ENCODE measurements at places on chromosomes 6 and 20. TPM values are rescaled to one million over a fixed set of nuclear protein-coding genes. Genes with fewer than 3 reads are reported as not detected.

The HEY2 gene
- 4.2 TPM for polyA plus RNA-seq

The PDE7B gene
- polyA plus RNA-seq, result 2.3 TPM

The SMLR1 gene
- polyA plus RNA-seq, result not detected

The XKR7 gene
- polyA plus RNA-seq, result under 0.01 TPM

The FBXL4 gene
- polyA plus RNA-seq, result 3.4 TPM

The UBR2 gene
- 9.4 TPM for polyA plus RNA-seq

The IL20RA gene
- 0.05 TPM for polyA plus RNA-seq

The KIF16B gene
- 18.1 TPM for polyA plus RNA-seq

The KCNK5 gene
- 0.12 TPM for polyA plus RNA-seq

The ADTRP gene
- polyA plus RNA-seq, result not detected

The TRIM31 gene
- polyA plus RNA-seq, result not detected

The CLPSL1 gene
- not detected for polyA plus RNA-seq

The PGC gene
- 0.48 TPM for polyA plus RNA-seq

The CLPSL2 gene
- not detected for polyA plus RNA-seq

The TAGAP gene
- 0.10 TPM for polyA plus RNA-seq

The FAM83C gene
- polyA plus RNA-seq, result 0.07 TPM

All from psoas muscle (tissue), 8 donors.